Fibroblast of pulmonary artery (primary cell): ENCODE measurements at places on chromosomes 4 and X.

- DNase-seq, result no peak
Measured at GRCh38 chr4:61309616-61310015, 109.5 kb downstream of the ADGRL3 start.

DNA sequence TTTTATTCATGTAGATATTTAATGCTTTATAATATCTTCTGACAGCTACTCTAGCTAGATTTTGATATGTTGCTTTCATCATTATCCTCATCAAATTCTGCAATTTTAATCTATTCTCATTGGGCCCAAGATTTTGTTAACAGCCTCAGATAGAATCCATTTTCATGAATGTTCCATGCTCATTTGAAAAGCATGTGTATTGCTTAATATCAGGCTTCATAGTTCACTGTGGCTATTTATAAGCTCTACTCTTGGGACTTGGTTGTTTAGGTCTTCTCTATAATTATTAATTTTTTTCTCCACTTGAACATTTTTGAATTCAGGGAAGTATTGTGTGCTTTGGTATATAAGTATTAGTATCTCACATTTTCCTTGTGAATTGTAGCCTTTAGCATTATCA, 41.8 kb downstream of the RAB40A start:
- no peak for DNase-seq

DNA sequence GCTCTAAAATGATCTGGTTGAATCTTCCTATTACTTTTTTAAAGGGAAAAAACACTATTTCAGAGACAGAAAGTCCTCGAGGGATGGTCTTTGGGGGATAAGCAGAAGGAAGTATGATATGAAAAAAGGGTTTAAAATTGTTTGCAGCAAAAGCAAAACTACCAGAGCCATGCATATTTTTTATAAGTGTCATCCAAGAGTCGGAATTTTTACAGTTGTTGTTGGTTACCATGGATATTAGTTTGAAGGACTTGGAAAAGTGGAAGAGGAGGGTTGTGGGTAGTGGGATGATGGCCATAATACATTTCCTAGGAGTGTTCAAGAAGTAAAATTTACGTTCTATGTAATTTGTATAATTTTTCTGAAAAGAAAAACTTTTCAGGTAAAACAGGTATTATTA, 134.4 kb downstream of the PCDH7 start:
- DNase-seq, result no peak

- DNase-seq, result peak; percentile 29
Measured at GRCh38 chrX:1336331-1336943, at the start of gene IL3RA. Gene IL3RA (plus strand): TSS chrX:1336785. CDS start chrX:1341766, 4,981 bp downstream.

GRCh38 chr4:170193496-170193895, 103.7 kb upstream of the AADAT start:
- no peak for DNase-seq

DNA sequence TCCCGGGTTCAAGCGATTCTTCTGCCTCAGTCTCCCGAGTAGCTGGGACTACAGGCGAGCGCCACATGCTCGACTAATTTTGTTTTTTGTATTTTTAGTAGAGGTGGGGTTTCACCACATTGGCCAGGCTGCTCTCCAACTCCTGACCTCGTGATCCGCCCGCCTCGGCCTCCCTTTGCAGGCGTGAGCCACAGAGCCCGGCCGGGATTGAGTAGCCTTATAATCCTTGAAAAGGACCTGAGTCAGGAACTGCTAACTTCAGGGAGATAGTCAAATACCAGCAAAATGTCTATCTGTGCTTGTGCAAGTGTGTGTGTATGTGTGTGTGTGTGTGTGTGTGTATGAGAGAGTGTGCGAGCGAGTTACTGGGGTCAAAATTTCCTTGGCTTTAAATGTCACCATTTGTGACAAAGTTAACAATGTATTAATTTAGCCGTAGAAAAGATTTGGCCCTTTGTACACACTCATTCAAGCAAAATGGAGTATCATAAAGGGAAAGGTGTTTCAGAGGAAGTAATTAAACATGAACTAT, 1.8 kb upstream of the KDM6A start:
- DNase-seq, result no peak

GRCh38 chrX:85941275-85941674, 106.1 kb downstream of the CHM start:
- DNase-seq, result no peak

- DNase-seq, result peak; percentile 47
Measured at GRCh38 chr4:7043284-7044136, at the start of gene TADA2B. Gene TADA2B (plus strand): TSS chr4:7043372. CDS start chr4:7043580, 208 bp downstream.

GRCh38 chr4:29262986-29263385, 1457.2 kb upstream of the PCDH7 start:
- DNase-seq, result peak; percentile 5

DNA sequence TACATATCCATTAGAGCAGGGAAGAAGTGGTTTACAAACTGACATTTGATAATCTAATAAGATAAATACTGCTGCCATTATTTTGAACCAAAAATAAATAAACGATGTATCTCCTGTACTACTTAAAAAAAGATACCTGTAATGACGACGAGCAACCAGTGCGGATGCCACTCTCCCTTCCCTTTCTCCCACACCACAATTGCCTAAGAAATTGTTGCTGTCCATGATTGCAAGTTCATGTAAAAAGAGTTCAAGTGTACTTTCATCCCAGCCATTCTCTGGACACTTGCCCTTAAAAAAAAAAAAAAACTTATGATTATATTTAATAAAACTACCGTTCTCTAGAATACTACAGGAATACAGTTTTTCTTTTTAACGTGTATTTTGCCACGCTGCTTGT, 1.4 kb downstream of the SEPSECS start:
- no peak for DNase-seq

DNA sequence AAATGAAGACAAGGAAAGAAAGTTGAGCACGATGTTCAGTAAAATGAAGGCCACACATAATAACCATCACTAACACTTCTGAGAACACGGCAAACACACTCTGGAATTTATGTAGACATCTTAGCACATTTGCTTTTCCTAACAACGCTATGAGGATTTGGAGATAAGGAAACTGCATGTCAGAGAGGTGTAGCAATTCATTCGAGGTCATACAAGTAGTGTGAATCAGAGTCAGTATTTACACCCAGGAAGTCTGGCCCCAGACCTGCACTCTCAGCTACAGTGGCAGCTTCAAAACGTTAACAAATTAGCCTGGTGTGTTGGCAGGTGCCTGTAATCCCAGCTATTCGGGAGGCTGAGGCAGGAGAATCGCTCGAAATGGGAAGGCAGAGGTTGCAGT, 253.4 kb downstream of the PDGFC start:
- peak; percentile 9 for DNase-seq

- DNase-seq, result peak; percentile 48
Measured at GRCh38 chrX:13469963-13470684, 99.3 kb upstream of the EGFL6 start.

GRCh38 chr4:166459621-166460020, 586.6 kb downstream of the TLL1 start:
- DNase-seq, result no peak

DNA sequence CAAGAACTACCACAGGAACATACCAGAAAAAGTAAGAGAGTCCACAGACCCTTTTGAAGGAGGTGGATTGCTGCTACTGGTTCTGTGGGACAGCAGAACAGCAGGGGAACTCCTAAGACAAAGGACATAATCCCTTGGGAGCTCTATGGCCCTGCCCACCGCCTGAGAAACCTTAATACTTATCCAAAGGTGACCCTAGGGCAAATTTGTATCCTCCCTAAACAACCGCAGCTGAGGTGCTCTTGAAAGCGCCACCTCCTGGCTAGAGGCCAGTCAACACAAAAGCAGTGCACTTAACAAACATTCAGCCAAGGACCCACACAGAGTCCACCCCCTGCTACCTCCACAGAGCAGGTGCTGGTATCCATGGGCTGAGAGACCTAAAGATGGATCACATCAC, 136.8 kb downstream of the ADAM29 start:
- DNase-seq, result no peak

DNA sequence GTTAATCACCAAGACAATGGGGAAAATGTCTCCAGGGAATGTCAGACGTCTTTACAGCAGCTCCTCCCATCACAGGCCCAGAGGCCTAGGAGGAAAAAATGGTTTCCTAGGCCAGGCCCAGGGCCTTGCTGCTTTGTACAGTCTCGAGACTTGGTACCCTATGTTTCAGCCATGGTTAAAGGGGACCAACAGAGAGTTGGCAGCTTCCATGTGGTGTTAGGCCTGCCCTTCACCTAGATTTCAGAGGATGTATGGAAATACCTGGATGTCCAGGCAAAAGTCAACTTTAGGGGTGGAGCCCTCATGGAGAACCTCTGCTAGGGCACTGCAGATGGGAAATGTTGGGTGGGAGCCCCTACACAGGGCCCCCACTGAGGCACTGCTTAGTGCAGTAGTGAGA, 38.5 kb downstream of the ABCG2 start:
- DNase-seq, result no peak

DNA sequence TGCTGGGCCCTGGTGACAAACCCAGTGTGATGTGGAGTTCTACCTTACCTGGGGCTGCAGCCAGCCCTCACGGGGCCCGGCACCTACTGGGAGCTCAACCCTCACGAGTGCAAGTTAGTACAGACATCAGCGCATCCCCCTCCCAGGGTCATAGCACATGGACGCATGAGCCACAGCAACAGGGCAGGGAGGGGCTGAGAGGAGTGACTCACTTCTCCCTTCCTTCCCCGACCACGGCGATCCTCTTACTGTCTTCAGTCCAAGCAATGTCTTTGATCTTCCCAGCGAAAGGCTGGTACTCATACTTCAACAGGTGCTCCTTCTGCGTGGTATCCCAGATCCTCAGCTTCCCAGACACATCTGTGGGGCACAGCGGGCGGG, 17.8 kb downstream of the WDR1 start:
- DNase-seq, result peak; percentile 58

- no peak for DNase-seq
Measured at GRCh38 chr4:142463206-142463605, 382.9 kb downstream of the INPP4B start.

GRCh38 chrX:68719181-68719903, 71.9 kb downstream of the STARD8 start:
- no peak for DNase-seq

- DNase-seq, result peak; percentile 61
Measured at GRCh38 chr4:158315706-158316105, 105.4 kb downstream of the TMEM144 start.
